Neural crest cell (in vitro differentiated cells): ENCODE measurements at places on chromosomes 16 and 17. TPM values are rescaled to one million over a fixed set of nuclear protein-coding genes. Genes with fewer than 3 reads are reported as not detected.

- no peak for DNase-seq
These were observed 1525.3 kb downstream of the CDH8 start for GRCh38 chr16:60510941-60511340.

DNA sequence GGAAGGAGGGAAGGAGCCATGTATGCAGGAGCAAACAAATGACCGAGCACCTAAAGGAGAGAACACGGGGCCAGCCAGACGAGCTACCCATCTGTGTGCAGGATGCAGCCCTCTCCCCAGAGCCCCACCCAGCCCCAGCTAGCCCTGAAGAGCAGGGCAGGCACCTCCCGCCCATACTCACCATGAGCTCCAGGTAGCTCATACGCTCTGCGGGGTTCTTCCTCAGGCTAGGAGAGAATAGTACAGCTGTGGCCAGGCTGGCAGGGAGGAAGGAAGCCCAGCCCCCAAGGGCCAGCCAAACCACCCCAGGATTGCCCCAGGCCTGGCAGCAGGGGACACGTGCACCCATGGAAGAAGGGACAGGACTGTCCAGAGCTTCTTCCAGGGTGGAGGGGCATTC lies 81.9 kb downstream of the KCNJ18 start:
- no peak for DNase-seq

DNA sequence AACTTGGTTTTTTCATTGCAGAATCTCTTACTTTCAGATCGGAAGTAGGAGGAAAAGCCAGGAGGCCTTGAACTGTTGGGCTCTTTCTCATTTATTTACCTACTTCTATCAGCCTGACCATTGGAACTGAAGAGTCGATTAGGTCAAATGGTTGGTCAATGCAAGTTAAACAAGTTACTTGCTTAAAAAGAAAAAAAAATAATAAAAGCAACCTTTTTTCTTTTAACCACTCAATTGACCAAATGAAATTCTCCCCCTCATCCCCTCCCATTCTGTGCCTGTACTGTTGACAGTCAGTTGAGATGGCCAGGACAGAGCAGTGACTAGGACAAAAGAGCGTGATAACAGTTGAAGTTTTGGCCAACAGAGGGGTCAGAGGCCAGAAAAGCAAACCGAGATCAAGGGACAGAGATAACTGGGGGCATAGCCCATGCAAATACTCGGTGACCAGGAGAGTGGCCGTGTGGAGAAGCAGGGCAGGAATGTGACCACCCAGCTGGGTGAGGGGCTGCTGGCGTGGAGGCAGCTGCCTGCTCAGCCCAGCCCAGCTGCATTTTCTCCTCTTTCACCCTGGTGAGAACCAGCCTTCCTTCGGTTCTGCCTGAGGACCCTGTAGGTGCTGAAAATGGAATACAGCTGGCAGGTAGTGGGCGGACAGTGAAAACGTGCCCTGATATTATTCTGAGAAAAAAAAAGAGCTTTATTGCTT lies 72.2 kb downstream of the HS3ST3B1 start:
- DNase-seq, result peak; percentile 5

DNA sequence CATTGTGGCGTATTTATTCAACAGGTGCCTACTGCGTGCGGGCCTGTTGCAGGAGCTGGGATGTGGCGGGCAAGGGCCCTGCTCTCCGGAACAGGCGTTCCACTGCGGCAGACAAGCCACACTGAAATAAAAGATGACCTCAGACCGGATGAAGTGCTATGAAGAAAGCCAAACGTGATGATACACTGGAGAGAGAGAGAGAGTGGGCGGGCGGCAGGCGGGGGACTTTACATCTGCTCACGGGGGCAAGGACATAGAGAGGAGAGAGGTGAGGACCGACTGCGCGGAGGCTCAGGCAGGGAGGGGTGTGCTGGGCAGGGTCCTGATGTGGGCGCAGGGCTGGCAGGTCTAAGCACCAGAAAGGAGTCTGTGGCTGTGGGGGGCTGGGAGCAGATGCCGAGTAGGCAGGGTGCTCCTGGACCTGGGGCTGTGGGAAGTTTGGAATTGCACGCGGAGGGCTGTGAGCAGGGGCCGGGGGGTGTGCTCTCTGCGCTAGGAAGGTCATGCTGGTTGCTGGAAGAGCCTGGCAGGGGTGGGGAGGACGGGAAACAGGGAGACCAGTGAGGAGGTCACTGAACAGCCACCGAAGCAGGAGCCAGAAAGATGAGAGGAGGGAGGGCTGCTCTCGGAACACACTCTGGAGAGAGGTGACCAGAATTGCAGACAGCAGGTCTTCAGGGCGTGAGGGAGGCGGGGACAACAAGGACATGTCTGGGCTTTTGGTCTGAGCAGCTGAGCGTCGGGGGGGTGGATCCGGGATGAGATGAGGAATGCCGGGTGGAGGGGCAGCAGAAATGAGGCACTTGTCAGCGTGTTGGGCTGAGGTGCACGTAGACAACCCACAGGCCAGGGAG lies 9.9 kb downstream of the MXRA7 start:
- DNase-seq, result no peak

GRCh38 chr17:50781167-50781566 lies 13.8 kb upstream of the ANKRD40CL start:
- no peak for DNase-seq

DNA sequence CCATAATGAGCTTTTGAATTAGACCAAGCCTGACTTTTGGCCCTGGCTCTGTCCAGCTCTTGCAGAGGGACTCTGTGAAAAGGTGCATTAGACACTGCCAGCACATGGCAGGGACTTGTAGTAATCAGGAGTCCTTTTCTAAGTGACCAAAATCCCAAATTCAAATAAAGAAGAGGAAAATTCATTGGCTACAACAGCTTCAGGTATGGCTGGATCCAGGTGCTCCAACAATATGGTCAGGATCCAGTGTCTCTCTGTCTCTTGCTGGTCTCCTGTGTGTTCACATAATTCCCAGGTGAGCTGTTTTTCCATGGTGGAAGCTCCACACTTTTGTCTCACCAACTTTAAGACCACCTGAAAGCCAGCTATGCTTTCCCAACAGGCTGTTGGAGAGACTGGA lies 358.8 kb upstream of the TNRC6C start:
- no peak for DNase-seq

- DNase-seq, result peak; percentile 26
These were observed 47.5 kb downstream of the SLC6A2 start for GRCh38 chr16:55703003-55704001.

DNA sequence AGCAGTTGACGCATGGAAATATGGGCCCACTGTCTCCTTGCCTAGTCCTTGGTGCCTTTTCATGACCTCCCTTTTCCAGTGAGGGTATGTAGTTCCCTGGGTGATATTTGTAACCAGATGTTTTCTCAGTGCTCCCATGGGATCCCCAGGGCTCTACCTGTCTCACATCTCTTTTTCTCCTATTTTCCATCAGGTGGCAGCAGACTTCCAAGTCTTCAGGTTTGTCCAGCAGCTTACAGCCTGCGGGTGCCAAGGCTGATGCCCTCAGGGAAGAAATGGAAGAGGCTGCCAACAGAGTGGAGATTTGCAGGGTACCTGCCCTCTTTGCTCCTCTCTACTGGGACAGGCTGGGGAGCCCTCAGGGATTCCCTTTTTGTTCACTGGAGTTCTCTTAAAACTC lies 89.1 kb downstream of the ELAC2 start:
- no peak for DNase-seq

NPIPA7 gene
- total RNA-seq, result 6.4 and 6.6 TPM in 2 replicates

KRTAP4-1 gene
- total RNA-seq, result not detected in 2 replicates

TEN1 gene
- total RNA-seq, result 9.1 and 10.1 TPM in 2 replicates

CACNG1 gene
- 0.32 and 0.44 TPM in 2 replicates for total RNA-seq

MT1M gene
- total RNA-seq, result not detected in 2 replicates

DLX4 gene
- 0.49 and 0.61 TPM in 2 replicates for total RNA-seq

TP53TG3 gene
- total RNA-seq, result not detected in 2 replicates
